Activated T-cell treated with anti-CD3 and anti-CD28 coated beads, Interleukin-2, amount 50 U/mL, for 72 hours (primary cell): ENCODE measurements at places on chromosomes 1 and 21.

DNA sequence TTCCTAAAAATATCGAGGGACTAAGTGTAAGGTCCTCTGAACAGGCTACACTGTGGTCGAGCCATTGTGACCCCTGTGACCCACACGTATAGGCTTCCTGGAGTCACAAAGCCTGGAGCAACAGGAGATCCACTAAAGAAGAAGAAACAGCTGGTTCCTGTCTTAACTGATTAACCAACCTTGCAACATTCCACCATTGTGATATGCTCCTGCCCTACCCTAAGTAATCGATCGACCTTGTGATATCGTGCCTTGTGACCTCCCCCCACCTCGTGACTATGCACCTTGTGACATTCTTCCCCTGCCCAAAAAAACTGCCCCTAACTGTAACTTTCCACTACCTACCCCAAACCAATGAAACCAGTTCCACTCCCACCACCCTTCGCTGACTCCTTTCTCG, 304.6 kb upstream of the FAM78B start:
- DNase-seq: no peak

GRCh38 chr1:111793923-111794322, 38.2 kb downstream of the DDX20 start:
- DNase-seq: no peak

- no peak for DNase-seq
These were observed 275.5 kb downstream of the RGS7 start for GRCh38 chr1:241081473-241081872.

- DNase-seq: no peak
These were observed 19.8 kb upstream of the TTLL10 start for GRCh38 chr1:1153874-1154273.

DNA sequence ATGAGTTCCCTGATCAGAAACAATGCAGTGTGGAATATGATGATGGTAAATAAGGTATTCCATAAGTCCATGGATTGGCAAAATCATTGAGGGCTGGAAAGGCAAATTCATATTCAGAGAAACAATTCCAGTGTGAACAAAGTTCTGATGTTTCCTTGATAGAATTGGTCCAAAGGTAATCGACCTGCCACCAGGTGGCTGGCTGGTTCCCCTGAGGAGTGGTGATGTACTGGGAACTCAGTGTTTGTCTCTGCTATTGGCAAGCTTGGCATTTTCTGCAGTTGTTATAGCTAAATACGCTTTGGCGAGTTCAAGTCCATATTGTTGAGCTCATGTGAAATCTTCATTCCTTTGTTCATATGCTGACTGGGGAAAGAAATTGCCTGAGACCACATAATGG, 165.5 kb upstream of the PTGFR start:
- DNase-seq: no peak

DNA sequence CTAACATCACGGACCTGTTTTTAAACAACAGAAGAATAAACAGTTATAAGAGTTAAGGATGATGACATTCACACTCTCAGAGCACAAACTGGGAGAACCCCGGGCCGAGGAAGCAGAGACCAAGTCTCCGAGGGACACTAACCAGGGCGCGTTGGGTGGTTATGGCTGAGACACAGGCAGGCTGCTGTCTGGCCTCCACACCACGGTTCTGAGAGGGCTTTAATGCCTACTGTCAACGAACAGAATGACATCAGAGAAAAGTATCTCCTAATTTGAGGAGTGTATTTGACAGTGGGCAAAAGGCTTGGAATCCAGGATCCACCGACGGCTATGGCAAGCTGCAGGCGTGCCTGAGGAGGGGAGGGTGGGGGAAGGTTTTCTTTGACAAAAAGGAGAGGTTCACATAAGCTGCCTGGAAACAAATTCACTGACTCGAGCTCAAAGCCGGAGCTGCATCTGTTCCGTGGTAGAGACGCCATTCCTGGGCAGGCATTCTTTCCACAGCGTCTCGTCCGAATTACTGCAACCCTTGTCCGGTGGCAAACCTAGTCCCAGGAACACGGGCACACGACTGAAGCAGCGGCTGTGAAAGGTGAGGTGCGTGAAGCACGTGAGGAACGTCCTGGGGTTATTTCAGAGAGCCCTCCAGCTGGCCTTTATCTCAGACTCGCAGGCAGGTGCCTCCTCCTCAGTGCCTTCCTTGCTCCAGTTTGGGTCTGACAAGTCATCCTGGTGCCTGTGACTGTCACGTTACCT, 9.4 kb downstream of the POFUT2 start:
- DNase-seq: no peak

- no peak for DNase-seq
These were observed 153.4 kb downstream of the NRIP1 start for GRCh38 chr21:14911351-14911750.
